Activated naive CD8-positive, alpha-beta T cell treated with anti-CD3 and anti-CD28 coated beads for 36 hours (primary cell): ENCODE measurements at places on chromosomes 6 and 20. TPM values are rescaled to one million over a fixed set of nuclear protein-coding genes. Genes with fewer than 3 reads are reported as not detected.

DNA sequence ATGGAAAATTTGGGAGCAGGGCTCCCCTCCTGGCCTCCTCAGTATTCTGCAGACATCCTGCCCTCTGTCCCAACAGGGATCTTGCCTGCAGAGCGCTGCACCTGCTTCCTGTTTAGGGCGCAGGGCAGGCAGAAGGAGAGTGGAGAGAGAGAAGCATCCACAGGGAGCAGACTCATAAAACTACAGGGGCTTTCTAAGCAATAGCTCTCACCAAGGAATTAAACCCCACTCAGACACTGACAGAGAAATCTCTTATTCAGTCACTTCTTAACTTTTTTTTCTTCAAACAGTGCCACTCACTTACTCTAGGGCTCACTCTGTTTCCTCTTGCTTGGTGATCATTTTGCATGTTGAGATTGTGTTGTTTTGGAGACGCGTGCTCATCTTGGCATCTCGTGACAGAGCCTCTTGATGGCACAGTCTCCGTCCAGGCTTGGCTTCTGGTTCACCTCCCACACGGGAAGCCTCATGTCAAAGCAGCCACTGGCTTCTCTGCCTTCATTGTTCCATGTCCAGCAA, 153.1 kb upstream of the INSM1 start:
- no peak overlapping the region for H3K27ac ChIP-seq
- no peak overlapping the region for H3K4me3 ChIP-seq
- peaks cover 26% of the 10 kb centered on the region for H3K27me3 ChIP-seq
- no peaks in the 10 kb centered on the region for H3K4me1 ChIP-seq
- no peak for DNase-seq

GRCh38 chr6:114366899-114367298, 24.1 kb upstream of the HS3ST5 start:
- no peaks in the 10 kb centered on the region for H3K4me1 ChIP-seq
- no peak overlapping the region for H3K27ac ChIP-seq
- no peak for DNase-seq
- H3K4me3 ChIP-seq, result no peak overlapping the region

GRCh38 chr6:127762284-127762683, 138.6 kb downstream of the THEMIS start:
- no peak overlapping the region for H3K4me3 ChIP-seq
- H3K27me3 ChIP-seq, result no peaks in the 10 kb centered on the region
- no peak for DNase-seq

GRCh38 chr6:63807056-63807455, 171.5 kb downstream of the PHF3 start:
- H3K27ac ChIP-seq, result no peak overlapping the region
- no peak for DNase-seq
- H3K36me3 ChIP-seq, result no peaks in the 10 kb centered on the region
- H3K4me3 ChIP-seq, result no peak overlapping the region
- peaks cover 3% of the 10 kb centered on the region for H3K27me3 ChIP-seq

- H3K4me3 ChIP-seq, result no peak overlapping the region
- no peaks in the 10 kb centered on the region for H3K36me3 ChIP-seq
- no peak for DNase-seq
- no peaks in the 10 kb centered on the region for H3K27me3 ChIP-seq
- no peaks in the 10 kb centered on the region for H3K4me1 ChIP-seq
- H3K27ac ChIP-seq, result no peak overlapping the region
These were observed 868.3 kb downstream of the EYS start for GRCh38 chr6:64838726-64839125.

DNA sequence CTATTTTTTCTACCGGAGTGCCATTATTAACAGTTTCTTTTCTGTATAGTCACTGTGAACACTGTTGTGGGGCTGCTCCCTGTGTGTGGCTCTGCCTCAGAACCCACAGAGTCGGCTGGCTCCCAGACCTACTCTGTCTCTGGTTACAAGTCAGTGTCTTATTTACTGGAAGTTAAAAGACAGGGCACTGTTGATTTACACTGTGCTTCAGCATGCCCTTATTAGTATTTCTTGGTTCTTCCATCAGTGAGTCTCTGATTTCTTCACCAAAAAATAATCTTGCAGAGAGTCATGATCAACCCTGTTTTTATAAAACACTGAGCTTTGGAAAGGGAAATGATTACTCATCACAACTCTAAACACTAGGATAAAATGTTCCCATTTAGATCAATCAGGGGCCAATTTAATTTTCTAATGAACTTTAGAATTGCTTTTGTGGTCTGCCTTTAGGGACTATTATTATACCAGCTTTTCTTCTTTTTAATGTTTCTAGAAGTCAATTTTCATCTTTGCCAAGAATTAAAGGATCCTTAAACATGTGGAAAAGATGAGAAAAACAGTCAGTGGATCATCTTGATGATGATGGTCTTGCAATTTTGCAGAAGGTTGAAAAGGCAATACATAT, 92.6 kb downstream of the UTRN start:
- H3K27ac ChIP-seq, result no peak overlapping the region
- peaks cover 31% of the 10 kb centered on the region for H3K4me1 ChIP-seq
- H3K36me3 ChIP-seq, result peaks cover 25% of the 10 kb centered on the region
- H3K27me3 ChIP-seq, result no peaks in the 10 kb centered on the region

The PERP gene
- 2.1 TPM for total RNA-seq

The LRRC73 gene
- total RNA-seq, result 0.10 TPM

The PGM3 gene
- total RNA-seq, result 14.6 TPM

The SLC35D3 gene
- total RNA-seq, result not detected

The KCNK16 gene
- not detected for total RNA-seq

The ZNF292 gene
- total RNA-seq, result 42.6 TPM

The OSTM1 gene
- total RNA-seq, result 11.4 TPM

The NKX2-2 gene
- total RNA-seq, result not detected

The PLA2G7 gene
- total RNA-seq, result not detected

The LY6G5B gene
- 21.4 TPM for total RNA-seq
